ENCODE measurements at places on chromosomes 5 and 9.

DNA sequence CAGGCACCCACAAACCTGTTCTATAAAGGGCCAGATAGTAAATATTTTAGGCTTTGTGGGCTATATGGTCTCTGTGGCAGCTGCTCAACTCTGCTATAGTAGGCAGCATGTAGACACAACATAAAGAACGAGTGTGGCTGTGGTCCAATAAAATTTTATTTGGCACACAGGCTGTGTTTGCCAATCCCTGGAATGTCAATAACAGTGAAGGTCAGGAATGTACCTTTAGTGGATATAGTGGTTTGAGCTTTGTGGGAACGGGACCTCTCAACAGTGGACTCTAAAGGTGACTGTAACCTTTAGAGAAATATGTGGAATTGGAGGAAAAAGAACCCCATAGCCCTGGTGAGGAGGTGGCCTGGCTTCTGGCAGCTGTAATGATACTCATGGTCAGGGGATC lies 145.2 kb downstream of the MAST4 start:
- DNase-seq, result no peak

GRCh38 chr5:173256800-173257199 lies 21.8 kb upstream of the NKX2-5 start:
- no peak for DNase-seq

DNA sequence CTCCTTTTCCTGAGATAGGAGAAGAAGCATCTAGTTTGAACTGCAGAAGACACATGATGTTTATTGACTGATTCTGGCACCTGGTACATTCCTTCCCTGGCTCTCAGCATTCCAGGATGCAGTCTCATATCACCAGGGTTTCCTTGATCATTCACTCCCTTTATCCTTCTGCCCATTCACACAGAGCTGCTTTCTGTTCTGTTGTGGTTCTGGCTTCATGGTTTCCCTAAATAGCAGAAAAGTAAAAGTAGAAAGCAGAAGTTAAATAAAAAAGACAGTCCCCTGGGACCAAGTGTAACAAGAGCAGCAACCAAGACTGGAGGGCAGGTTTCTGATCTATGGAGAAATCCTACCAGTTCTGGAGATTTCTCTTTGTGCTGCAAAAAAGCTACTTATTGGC lies 3.2 kb downstream of the IFNA8 start:
- DNase-seq, result no peak

DNA sequence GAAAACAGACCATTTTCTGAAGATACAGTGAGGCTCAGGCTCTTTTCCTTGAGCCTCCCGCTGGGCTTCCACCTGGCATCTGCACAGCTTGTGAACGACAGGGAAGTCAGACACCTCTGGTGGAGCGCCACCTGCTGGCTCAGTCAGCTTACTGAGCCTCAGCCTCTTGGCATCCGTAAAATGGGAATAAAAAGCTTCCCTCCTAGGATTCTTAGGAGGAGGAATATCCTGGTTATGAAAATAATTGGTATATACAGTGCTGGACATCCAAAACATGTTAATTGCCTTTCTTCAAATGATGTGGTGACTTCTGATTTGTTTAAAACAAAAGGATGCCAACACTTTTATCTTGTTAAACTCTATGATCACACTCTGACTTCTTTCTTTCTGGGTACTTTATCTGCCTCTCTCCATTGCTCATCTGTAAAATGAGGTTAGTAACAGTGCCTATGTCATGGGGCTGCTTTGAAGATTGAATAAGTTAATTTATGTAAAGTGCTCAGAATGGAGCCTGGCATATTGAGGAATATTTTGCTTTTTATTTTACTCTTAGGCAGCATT lies 67.5 kb downstream of the MAMDC2 start:
- peak; percentile 51 for DNase-seq

- DNase-seq, result no peak
These were observed 32.0 kb downstream of the SLC46A2 start for GRCh38 chr9:112858625-112859147.

- DNase-seq, result no peak
These were observed 141.6 kb downstream of the SLC25A46 start for GRCh38 chr5:110880413-110880812.

GRCh38 chr9:131218370-131218769 lies 57.9 kb downstream of the FAM78A start:
- no peak for DNase-seq

- no peak for DNase-seq
These were observed 215.8 kb upstream of the CCNG1 start for GRCh38 chr5:163221581-163221980.

GRCh38 chr5:39992617-39993202 lies 567.9 kb upstream of the DAB2 start:
- no peak for DNase-seq

- no peak for DNase-seq
These were observed 2.9 kb downstream of the FAM13B start for GRCh38 chr5:138029944-138030343.

DNA sequence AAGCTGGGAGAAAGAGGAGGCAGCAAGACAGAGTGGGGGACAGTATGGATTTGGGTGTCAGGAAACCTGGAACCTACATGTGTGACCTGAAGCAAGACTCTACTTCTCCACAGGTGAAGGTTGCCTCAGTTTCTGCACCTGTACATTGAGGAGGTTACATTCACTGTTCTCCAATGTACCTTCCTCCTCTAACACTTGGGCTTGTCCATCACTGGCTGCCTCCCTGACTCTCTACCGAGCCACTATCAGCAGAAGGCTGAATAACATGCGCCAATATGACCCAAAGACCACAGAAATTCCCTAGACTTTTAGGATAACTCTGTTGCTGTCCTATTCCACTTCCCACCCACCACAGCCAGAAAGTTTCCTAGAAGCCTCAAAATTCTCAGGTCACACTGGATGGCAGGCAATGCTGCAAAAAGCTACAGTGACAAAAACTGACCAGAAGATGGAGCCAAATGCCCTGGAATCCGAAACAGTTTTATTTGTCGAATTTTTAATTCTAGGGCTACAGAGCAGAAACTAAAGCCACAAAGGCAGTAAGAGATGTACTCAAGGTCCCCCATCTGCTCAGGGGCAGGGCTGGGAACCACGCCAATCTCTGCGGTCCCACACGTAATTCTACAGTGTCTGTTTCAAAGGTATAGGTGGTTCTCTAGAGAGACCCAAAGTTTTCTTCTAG lies 64.4 kb downstream of the FAM114A2 start:
- peak; percentile 13 for DNase-seq

- DNase-seq, result no peak
These were observed 74.4 kb downstream of the GLIS3 start for GRCh38 chr9:4225291-4226028.

GRCh38 chr9:36976371-36977030 lies 57.6 kb downstream of the PAX5 start:
- no peak for DNase-seq

Measured in stimulated activated CD4-positive, alpha-beta T cell treated with anti-CD3 and anti-CD28 coated beads, Interleukin-1b, Interleukin-23, amount 100 ng/mL, for 48 hours (primary cell).